Stimulated activated CD4-positive, alpha-beta T cell treated with anti-CD3 and anti-CD28 coated beads, Interleukin-1b, Interleukin-23, amount 100 ng/mL, for 4 hours (primary cell): ENCODE measurements at places on chromosomes 16 and 17.

DNA sequence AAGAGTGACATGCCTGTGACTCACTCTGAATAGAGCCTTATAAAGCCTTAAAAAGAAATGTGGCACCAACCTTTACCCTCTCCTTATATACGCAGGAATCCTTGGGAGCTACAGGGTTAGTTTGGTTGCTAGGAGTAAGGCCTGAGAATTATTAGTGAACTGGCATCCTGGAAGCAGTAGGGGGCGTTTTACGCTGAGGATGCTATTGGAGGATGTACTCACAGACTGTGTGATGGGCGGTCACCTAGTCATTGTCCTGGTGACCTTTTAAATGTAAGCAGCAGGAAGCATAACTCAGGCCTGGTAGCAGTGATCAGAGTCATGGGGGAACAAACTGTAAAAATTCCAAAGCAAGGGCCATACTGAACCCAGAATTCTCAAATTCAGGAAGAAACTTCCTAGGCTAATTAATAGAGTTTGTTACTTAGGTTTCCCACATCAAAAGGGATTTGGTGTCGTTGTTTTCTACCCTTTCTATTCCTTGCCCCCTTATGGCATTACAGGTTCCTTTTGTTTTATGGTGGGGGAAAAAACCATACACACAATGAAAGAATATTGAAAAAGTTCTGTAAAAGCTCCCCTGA, 153.8 kb downstream of the SNX11 start:
- no peak for DNase-seq

- DNase-seq: no peak
These were observed 1.8 kb downstream of the ITGAX start for GRCh38 chr16:31356566-31357323.

DNA sequence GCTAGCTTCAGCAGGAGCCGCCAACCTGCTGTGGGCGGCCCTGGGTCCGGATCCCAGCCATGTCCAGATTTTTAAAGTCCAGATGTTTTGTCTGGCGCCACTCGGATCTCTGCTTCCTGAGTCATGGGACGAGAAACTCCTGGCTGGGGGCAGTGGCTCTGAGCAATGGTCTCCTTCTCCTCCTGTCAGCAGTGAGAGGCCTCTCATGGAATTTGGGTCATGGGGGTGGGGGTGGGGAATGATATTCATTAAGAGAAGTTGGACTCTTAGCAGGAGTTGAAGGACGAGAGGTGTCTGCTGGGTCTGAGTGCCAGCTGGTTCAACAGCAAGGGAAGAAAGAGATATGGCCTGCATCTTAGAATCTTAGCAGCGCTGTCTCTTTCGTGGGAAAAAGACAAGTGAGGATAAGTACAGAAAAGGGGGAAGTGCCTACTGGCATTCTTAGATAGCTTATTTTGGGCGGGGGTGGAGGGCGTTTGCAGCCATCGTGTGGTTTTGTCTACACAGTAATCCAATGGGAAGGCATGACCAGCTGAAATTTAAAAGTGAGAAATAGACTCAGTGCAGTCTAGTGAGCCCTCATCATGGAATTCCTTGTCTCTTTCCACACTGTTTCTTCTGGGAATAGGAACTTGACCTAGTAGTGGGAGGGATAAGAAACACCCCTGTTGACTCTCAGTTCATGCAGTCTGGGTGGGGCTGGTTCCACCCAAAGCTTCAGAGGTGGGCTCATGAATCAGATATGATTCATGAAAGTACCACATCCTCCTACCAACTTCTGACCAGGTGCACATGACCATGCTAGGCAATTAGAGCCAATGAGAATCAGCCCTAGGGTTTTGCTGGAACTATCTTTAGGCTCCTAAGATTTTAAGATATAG, 80.5 kb downstream of the MYH13 start:
- no peak for DNase-seq

GRCh38 chr17:27625856-27626255, 5.1 kb upstream of the LGALS9 start:
- no peak for DNase-seq

DNA sequence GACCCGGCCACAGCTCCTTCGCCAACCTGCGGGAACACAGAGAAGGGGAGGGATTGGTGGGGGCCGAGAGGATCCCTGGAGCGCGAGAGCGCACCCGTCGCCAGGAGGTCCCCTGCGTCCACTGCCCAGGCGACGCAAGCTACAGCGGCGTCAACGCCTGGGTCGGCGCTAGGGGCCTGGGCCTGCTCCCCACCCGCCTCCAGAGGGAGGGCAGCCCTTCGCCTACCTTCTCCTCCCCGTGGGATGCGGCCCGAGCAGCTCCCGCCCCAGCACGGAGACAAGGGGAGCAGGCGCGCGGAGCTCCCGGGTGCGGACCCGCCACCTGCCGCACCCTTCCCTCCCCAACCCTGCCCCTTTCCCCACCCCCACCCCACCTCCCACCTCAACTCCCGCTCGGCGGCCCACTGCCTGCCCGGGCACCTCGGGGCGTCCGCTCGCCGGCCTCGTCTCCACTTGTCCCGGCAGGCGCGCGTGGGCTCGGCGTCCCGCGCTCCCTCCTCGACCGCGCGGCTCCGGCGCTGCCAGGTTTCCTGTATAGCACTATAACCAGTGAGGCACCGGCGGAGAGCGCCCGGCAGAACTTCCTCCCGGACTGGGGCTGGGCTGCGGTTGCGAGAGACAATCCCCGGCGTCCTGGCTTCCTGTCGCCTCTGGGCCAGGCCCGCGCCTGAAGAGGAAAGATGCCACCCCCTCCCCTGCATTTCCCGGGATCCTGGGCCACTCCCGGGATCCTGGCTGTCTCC, 119.1 kb upstream of the SMURF2 start:
- DNase-seq: peak; percentile 41

GRCh38 chr16:27232901-27233625, 29.7 kb downstream of the KDM8 start:
- DNase-seq: no peak
